Panc1 (cell line): ENCODE measurements at places on chromosomes 6 and 20.

GRCh38 chr20:35595901-35596300, 19.7 kb upstream of the SPAG4 start:
- DNase-seq = no peak

DNA sequence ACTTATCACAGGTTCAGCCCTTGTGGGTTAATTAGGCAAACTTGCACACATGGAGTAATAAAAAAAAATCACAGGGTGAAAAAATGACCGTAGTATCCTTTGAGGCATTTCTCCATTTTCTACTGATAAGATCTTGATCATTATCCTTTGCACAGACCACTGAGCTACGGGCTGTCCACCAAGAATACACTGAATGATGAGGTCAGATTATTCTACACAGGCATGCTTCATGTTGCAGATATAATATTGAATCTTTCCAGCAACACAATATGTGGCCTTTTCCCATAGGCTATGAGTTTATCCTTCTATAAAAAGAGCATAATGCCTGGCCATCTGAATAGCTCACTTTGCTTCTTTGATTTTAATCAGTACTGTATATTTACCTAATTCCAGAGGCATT, 168.9 kb downstream of the FRK start:
- no peak for DNase-seq

DNA sequence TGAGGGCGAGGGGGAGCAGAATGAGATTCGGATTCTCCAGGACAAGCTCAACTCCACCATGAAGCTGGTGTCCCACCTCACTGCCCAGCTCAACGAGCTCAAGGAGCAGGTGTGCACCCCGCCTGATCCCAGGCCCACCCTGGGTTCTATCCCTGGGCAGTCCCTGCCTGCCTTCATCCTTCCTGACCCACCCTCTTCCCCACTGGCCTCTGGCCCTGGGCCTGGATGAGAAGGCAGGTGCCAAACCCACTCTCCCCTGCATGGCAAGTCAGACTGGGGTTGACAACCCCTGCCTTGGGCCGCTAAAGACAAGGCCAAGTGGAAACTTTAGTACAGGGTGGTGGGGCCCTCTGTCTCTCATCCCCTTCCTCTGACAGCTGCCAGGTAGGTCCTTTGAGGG, 16.5 kb downstream of the UQCC2 start:
- DNase-seq = no peak

- no peak for DNase-seq
Observed at GRCh38 chr20:63973636-63974401, 4.1 kb upstream of the ZNF512B start.

DNA sequence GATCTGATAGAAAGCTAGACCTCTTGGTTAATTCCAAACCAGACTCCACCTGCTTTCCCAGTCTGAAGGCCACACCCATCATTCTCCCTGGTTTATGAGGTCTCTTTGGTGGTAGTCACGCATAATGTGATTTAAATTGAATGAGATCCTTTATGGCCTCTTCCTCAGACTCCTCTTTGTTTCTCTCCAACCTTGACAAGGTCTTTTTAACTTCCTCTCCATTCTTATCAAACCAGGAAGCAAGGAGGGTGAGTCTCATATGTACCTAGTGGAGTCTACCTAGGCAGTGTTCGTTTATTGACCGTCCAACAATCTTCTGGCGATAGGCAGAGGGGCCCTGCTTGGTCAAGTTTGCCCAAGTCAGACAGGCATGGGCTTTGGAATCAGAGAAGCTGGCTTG, 184.2 kb upstream of the LAMP5 start:
- DNase-seq = no peak

DNA sequence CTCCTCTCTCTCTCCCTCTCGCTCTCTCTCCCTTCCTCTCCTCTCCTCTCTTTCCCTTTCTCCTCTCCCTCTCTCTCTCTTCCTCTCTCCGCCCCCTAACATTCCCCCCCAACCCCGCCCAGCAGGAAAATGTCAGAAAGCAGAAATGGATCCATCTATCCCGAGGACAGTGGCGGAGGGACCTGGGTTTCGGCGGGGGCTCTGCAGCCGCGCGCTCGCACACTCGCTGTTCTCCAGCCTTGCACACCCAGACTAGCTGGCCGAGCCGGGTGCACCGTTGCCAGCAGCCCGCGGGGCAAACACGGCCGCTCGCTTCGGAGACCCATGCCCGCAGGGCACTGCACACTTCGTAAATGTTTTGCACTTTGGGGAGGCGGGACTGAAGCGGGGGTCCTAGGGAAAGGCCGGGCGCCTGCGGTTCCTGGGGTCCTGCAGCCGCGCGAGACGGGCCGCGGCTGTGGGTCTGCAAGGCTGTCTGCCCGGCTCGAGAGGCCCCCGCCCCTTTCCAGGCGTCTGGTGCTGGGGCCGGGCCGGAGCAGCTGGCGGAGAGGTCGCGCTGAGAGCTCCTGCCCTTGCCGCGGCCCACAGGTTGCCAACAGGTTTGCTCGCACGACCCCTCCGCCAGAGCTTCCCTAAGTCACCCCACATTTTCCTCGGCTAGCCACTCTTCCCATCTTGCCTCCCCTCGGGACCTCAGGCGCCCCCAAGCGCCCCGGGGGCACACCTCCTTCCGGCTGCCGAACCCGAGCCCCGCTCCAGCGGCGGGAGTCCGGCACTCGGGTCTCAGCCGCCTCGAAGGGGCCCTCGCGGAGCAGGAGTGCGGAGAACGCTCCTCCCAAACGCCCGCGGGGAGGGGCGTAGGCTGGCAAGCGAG, 818 bp upstream of the MDGA1 start:
- DNase-seq = no peak

DNA sequence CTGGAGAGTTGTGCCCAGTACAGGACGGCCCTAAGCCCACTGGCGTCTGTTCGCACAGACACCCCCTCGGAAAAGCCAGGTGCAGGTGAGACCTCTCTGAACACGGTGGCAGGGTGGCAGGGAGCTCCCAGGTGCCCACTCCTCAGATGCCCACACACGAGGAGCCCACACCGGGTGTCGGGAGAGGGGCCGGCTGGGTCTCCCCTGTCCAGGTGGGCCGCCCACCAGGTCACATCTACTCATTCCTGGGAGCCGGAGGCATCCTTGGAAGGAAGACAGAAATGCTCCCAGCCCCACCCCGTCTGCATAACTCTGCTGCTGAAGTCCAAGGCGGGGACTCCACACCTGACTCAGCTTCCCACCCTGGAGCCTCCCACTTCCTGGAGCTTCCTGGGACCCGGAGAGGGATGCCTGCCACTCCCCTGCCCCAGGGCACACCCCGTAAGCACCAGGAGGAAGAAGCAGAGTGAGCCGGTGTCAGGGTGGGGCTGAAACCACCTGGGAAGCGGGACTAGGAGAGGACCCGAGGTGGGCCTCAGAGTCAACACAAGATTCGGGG, 2.5 kb downstream of the SRMS start:
- no peak for DNase-seq

DNA sequence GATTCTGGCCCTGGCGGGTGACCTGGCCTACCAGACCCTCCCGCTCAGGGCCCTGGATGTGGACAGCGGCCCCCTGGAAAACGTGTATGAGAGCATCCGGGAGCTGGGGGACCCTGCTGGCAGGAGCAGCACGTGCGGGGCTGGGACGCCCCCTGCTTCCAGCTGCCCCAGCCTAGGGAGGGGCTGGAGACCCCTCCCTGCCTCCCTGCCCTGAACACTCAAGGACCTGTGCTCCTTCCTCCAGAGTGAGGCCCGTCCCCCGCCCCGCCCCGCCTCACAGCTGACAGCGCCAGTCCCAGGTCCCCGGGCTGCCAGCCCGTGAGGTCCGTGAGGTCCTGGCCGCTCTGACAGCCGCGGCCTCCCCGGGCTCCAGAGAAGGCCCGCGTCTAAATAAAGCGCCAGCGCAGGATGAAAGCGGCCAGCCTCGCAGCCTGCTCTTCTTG, 868 bp upstream of the SLC2A4RG start:
- DNase-seq = no peak

GRCh38 chr6:50792771-50793170, 25.9 kb upstream of the TFAP2B start:
- DNase-seq = no peak

DNA sequence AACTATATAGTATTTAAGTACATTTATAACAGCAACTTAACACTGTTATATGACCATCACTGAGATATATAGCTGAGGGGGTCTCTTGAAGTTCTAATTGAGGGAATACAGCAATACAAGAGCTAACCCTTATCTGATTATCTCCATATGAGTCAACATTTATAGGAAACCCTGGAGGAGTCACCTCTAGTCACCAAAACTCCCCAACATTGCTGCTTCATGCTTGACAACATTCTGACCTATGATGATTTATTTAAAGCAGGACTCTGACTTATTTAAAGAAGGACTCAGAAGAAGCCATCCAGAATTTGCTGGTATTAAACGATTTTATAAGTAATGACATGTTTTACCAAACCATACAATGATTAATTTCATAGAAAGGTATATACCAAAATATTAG, 182.6 kb upstream of the NOX3 start:
- DNase-seq = no peak

GRCh38 chr20:54668271-54669039, 193.1 kb downstream of the DOK5 start:
- DNase-seq = no peak

DNA sequence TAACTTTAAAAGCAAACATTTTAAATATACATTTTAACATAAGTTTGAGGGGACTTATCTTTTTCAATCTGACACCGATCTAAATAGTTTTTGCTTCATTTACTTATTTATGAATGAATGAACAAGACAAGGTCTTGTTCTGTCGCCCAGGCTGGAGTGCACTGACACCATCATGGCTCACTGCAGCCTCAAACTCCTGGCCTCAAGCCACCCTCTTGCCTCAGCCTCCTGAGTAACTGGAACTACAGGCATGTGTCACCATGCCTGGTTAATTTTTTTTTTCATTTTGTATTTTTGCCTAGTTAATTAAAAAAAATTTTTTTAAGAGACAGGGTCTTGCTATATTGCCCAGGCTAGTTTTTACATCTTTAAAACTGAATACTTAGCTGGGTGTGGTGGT, 25.4 kb downstream of the FBXO9 start:
- DNase-seq = no peak

GRCh38 chr6:45469663-45470062, 91.9 kb upstream of the SUPT3H start:
- DNase-seq = no peak

DNA sequence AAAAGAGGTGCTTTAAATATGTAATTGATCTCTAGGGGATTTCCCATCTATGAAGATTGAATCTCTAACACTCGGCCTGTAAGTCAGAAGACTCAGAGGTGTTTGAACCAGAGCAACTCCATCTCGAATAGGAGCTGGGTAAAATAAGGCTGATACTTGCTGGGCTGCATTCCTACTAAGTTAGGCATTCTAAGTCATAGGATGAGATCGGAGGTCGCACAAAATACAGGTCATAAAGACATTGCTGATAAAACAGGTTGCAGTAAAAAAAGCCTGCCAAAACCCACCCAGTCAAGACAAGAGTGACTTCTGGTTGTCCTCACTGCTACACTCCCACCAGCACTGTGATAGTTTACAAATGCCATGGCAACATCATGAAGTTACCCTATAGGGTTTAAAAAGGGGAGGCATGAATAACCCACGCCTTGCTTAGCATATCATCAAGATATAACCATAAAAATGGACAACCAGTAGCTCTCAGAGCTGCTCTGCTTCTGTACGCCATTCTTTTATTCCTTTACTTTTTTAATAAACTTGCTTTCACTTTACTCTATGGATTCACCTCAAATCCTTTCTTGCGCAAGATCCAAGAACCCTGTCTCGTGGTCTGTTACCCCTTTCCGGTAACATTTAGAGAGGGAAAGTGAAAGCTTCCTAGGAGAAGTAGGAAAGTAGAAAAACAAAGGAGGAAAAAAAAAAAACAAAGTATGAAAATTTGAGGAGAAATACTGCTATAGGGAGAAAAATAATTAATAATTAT, 129.7 kb upstream of the PHACTR1 start:
- no peak for DNase-seq

- DNase-seq = no peak
Observed at GRCh38 chr6:138307352-138307751, 70.4 kb upstream of the SMIM28 start.

GRCh38 chr6:139568956-139569538, 194.6 kb upstream of the CITED2 start:
- DNase-seq = peak; percentile 27
